ENCODE measurements at places on chromosomes 11 and 22. TPM values are rescaled to one million over a fixed set of nuclear protein-coding genes. Genes with fewer than 3 reads are reported as not detected.

The MYRF gene
- 69.3 TPM for polyA plus RNA-seq

The MYBPC3 gene
- polyA plus RNA-seq: 0.14 TPM

The TMEM191C gene
- 1.8 TPM for polyA plus RNA-seq

The LMO2 gene
- polyA plus RNA-seq: 10.8 TPM

The OR52A1 gene
- not detected for polyA plus RNA-seq

The KCNJ1 gene
- polyA plus RNA-seq: 0.28 TPM

The SCGB1D2 gene
- 3.9 TPM for polyA plus RNA-seq

The C22orf23 gene
- 0.68 TPM for polyA plus RNA-seq

The PGA4 gene
- polyA plus RNA-seq: 4.6 TPM

The NCR3LG1 gene
- polyA plus RNA-seq: 0.42 TPM

The VWA5A gene
- 27.9 TPM for polyA plus RNA-seq

The GRM5 gene
- polyA plus RNA-seq: 0.02 TPM

The LRRC56 gene
- 5.4 TPM for polyA plus RNA-seq

The PRRG4 gene
- 2.7 TPM for polyA plus RNA-seq

The GSTT2B gene
- 59.8 TPM for polyA plus RNA-seq

The OR51B5 gene
- polyA plus RNA-seq: not detected

The PLAAT5 gene
- polyA plus RNA-seq: 3.7 TPM

The PDGFB gene
- polyA plus RNA-seq: 4.7 TPM

The MRGPRD gene
- polyA plus RNA-seq: not detected

The NRIP3 gene
- polyA plus RNA-seq: 0.26 TPM

The ACRV1 gene
- polyA plus RNA-seq: not detected

The BIRC2 gene
- 23.0 TPM for polyA plus RNA-seq

The P2RY6 gene
- polyA plus RNA-seq: 0.99 TPM

The LRRN4CL gene
- polyA plus RNA-seq: 0.76 TPM

The PHF21A gene
- polyA plus RNA-seq: 13.1 TPM

The GPR83 gene
- polyA plus RNA-seq: 0.19 TPM

The KRTAP5-10 gene
- 0.53 TPM for polyA plus RNA-seq

The FOSL1 gene
- 4.3 TPM for polyA plus RNA-seq

The RCN1 gene
- 39.3 TPM for polyA plus RNA-seq

The OR6T1 gene
- polyA plus RNA-seq: not detected
